NCI-H748 treated with DMSO at 0.1 percent for 48 hours (cell line): ENCODE measurements at places on chromosomes 4 and X.

DNA sequence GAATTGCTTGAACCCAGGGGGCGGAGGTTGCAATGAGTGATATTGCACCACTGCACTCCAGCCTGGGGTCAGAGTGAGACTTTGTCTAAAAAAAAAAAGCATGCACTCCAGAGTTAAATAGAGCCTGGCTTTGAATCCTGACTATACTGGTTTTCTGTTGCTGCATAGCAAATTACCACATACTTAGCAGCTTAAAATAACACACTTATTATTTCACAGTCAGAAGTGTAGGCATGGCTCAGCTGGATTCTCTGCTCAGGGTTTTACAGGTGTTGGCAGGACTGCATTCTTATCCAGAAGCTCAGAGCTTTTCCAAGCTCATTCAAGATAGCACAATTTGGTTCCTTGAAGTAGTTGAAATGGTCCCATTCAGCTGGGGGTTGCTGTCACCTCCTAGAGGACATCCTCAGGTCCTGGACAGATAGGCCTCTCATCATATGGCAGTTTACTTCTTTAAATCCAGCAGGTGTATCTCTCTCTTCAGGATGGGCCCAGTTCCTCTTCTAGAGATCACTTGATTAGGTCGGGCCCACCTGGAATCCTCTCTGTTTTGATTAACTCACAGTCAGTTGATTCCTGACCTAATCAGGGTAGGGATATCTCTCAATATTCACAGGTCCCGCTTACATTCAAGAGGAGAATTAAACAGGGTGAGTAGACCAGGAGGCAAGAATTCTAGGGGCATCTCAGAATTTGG is 26.8 kb downstream of the DOCK11 start:
- DNase-seq = no peak

GRCh38 chrX:71198066-71198465 is 25.0 kb upstream of the GJB1 start:
- DNase-seq = no peak

DNA sequence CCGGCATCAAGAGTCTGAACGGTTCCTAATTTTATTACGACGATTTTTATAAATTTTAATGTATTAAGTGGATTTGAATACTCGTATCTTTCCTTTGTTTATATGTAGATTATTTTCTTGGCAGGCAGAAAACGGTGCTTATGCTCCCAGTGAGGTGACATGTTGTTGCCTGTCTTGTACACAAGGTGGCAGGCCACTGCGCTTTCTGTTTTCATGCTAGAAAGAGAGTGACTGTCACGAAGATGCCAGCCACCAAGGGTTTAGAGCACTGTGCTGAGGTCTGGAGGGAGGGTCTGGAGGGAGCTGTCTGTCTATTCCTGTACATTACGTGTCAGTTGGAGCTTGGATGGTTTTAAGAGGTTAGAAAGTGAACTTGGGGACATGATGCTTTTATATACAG is 87.7 kb downstream of the SHROOM2 start:
- no peak for DNase-seq

GRCh38 chr4:140928880-140929279 is 172.7 kb upstream of the TBC1D9 start:
- no peak for DNase-seq

DNA sequence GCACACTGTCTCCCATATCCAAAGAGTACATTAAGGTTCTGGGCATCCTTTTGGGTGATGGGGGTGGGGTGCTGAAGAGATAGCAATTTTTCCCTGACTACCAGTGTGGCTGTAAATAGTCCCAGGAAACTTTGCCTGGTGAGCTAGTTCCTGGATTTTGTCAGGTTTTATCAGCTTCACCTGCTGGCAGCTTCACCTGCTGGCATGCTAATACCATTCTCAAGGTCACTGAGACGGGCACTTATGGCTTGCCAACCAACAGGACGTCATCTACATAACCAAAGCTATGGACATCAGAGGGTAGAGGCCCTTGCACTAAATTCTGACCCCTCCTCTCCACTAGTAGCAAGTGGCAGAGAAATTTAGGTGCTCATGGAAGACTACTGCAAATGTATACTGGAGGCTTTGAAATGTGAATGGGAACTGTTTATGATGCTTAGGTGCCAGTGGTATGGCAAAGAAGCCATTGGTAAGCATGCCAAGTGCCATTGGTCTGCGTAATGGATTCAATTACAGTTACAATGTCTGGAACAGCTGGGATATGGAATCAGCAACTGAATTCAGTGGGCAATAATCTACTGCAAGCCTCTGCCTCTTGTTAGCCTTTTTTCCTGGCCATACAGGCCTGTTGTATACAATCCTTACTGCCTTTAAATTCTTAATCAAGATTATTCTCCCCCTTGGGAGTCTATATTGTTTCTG is 71.6 kb upstream of the SH3RF1 start:
- DNase-seq = no peak

DNA sequence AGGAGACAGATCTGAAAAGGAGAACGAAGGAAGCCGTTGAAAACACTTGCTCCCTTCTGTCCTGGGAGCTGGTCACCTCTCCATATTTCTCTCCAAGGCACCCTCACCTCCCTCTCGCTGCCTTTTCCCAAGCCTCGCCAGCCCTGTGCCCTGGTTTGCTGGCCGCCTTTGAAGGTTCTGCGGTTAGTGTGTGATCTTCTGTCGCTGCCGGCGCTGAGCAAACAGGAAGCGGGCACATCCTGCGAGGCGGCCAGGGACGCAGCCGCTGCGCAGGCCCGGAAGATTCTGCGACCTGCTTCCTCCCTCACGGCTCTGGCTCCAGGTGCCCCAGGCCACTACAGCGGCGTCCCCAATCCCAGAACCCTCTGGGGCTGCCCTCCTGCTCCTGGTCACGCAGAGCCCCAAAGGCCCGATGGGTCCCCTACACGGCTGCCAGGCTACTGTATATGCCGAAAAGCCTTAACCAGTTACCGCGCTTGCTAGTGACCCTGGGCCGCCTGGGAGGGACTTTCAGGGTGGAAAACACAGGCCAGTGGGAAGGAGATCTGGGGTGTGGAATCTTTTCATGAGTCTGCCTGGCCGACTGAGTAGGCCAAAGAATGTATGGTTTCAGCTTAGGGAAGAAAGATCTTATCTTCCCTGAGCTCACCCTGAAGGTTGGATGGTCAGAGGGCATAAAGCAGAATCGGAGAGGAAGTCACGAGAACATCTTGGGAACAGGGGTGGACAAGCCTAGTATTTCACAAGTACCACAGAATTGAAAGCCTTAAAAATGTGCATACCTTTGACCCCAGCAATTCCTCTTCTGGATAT is 2.3 kb upstream of the SASH3 start:
- no peak for DNase-seq
